Endodermal cell (in vitro differentiated cells): ENCODE measurements at places on chromosomes 2 and 18.

DNA sequence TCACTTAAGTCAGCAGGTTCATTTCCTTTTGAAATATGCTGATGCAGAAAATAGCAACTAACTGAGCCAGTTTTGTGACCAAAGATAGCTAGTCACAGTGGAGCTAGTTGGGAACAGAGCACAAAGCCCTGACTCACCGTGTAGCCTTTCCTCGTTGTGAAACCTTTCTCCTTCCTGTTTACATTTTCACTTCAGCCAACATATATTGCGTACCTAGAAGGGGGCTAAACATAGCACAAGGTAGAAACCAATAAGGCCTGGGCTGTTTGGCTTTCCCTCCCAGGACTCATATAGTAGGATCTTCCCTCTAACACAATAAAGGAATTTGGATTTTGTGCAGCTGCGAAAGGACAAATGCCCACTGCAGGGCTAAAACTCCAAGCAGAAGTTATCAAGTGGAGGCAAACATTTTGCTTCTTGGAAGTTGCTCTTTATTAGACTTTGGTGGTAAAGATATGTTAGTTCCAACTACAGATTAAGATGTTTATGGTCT lies 24.5 kb upstream of the LPIN2 start:
- no peaks in the 10 kb centered on the region for H3K36me3 ChIP-seq
- H3K4me1 ChIP-seq = peaks cover 5% of the 10 kb centered on the region
- no peaks in the 10 kb centered on the region for H3K27me3 ChIP-seq
- peak; percentile 18 for DNase-seq

GRCh38 chr2:240154606-240155005 lies 14.1 kb upstream of the OTOS start:
- H3K4me3 ChIP-seq = no peak overlapping the region
- no peaks in the 10 kb centered on the region for H3K36me3 ChIP-seq
- peak overlapping the region; percentile 32 for H3K27ac ChIP-seq
- H3K27me3 ChIP-seq = peaks cover 10% of the 10 kb centered on the region
- DNase-seq = no peak

GRCh38 chr2:121665504-121665903 lies 16.2 kb upstream of the CLASP1 start:
- H3K4me1 ChIP-seq = no peaks in the 10 kb centered on the region
- no peak overlapping the region for H3K4me3 ChIP-seq
- no peak overlapping the region for H3K27ac ChIP-seq
- no peaks in the 10 kb centered on the region for H3K27me3 ChIP-seq
- no peaks in the 10 kb centered on the region for H3K36me3 ChIP-seq
- no peak for DNase-seq

DNA sequence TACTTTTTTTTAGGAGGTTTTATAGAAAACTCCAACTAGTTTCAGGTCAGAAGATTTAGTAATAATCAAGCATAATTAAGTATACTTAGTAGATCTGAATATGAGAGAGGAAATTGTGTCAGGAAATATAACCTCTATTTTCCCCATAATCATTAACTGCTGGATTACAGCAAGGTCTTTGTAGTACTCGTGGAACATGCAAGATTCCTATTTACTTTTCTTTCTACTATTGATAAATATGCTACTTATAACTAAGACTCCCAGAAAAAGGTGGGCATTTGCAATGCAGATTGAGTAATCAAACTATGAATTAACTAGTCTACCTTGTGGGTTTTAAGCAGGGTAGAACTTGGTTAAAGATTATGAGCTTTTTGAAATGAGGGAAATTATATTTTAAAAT lies 570.1 kb downstream of the LRP1B start:
- peaks cover 16% of the 10 kb centered on the region for H3K27me3 ChIP-seq
- no peak overlapping the region for H3K27ac ChIP-seq
- peaks cover 4% of the 10 kb centered on the region for H3K4me1 ChIP-seq
- no peak overlapping the region for H3K4me3 ChIP-seq

GRCh38 chr2:86556508-86556907 lies 6.7 kb downstream of the CHMP3 start:
- no peak for DNase-seq
- H3K4me1 ChIP-seq = no peaks in the 10 kb centered on the region
- peaks cover 23% of the 10 kb centered on the region for H3K36me3 ChIP-seq
- peak overlapping the region; percentile 30 for H3K4me3 ChIP-seq
- H3K27me3 ChIP-seq = no peaks in the 10 kb centered on the region

GRCh38 chr2:513981-514706 lies 163.1 kb downstream of the TMEM18 start:
- no peak overlapping the region for H3K27ac ChIP-seq
- H3K4me1 ChIP-seq = peaks cover 11% of the 10 kb centered on the region
- no peaks in the 10 kb centered on the region for H3K36me3 ChIP-seq
- DNase-seq = peak; percentile 60
- H3K27me3 ChIP-seq = no peaks in the 10 kb centered on the region
- H3K4me3 ChIP-seq = peak overlapping the region; percentile 53

- DNase-seq = no peak
- H3K4me1 ChIP-seq = no peaks in the 10 kb centered on the region
- H3K27ac ChIP-seq = no peak overlapping the region
- no peaks in the 10 kb centered on the region for H3K36me3 ChIP-seq
Observed at GRCh38 chr2:204470178-204470620, 75.1 kb upstream of the PARD3B start.

- H3K4me3 ChIP-seq = no peak overlapping the region
- H3K27me3 ChIP-seq = no peaks in the 10 kb centered on the region
- no peak overlapping the region for H3K27ac ChIP-seq
- DNase-seq = no peak
Observed at GRCh38 chr2:105509269-105510086, 110.6 kb upstream of the FHL2 start.

DNA sequence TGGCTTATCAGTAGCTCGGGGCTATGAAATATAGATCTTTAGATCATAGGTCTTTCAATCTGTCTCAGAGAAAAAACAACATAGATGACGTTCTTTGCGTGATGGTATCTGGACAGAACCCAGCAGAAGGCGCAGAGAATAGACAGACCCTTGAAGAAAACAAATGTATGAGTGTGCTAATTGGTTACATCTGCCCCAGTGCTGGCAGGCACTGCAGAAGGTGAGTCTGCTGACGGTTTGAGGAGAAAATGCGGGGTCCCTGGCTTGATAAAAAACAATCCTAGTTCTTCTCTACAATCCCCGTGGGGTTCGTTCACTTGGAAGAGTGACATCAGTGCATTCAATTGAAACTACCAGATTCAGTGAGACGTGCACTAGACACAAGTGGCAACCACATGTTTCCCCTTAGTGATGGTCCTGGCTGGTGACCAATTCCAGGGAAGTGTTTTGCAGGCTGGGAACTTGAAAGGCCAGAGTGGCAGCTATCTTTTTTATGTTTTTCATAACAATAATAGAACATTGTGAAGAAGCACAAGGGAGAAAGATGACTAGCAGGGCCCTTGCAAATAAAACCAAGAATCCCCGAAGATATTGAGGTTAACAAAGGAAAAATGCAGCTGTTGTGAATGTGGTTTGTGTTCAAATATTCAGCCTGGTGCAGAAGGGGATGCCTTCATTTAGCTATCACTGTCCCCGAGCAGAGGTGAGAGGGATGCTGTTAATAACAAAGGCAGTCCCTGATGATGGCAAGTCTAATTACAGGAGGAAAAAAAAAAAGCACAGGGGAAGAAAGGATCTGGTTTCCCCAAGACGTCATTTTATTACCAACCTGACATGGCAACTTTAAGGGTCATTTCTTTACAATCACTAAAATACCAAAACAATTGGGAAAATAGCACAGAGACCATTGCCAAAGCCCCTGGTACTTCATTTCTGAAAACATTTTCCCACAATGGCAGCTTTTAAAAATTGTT lies 337.6 kb upstream of the FIGN start:
- no peak for DNase-seq
- H3K4me3 ChIP-seq = no peak overlapping the region
- H3K36me3 ChIP-seq = no peaks in the 10 kb centered on the region
- no peaks in the 10 kb centered on the region for H3K27me3 ChIP-seq

DNA sequence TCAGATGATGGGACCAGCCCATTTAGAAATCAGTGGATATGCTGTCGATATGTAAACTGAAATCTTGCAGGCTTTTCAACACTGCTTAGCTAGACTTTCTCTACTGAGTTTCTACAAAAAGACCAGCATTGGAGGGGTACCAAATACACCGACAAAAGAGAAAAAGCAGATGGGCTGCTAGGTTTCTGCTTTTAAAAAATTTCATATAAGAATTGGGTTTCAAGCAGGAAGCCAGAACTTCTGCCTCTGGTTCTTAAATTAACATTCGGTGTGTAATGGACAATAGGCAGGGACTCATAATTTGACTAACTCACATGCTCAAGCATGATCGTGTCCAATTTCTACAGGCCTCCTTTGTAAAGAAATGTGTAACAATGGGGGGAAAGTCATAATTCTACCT lies 3.1 kb downstream of the ARL4C start:
- peak overlapping the region; percentile 19 for H3K27ac ChIP-seq
- DNase-seq = no peak
- no peaks in the 10 kb centered on the region for H3K4me1 ChIP-seq
- H3K4me3 ChIP-seq = peak overlapping the region; percentile 90

- H3K27me3 ChIP-seq = no peaks in the 10 kb centered on the region
- no peak for DNase-seq
- peaks cover 3% of the 10 kb centered on the region for H3K4me1 ChIP-seq
- peak overlapping the region; percentile 5 for H3K4me3 ChIP-seq
- H3K36me3 ChIP-seq = peaks cover 93% of the 10 kb centered on the region
Observed at GRCh38 chr18:58870130-58870529, 5.5 kb downstream of the ZNF532 start.

GRCh38 chr18:23735021-23735464 lies 45.8 kb downstream of the LAMA3 start:
- no peak for DNase-seq
- no peak overlapping the region for H3K4me3 ChIP-seq
- H3K36me3 ChIP-seq = no peaks in the 10 kb centered on the region
- no peak overlapping the region for H3K27ac ChIP-seq

GRCh38 chr18:67428805-67429204 lies 87.7 kb downstream of the DSEL start:
- DNase-seq = no peak
- H3K27me3 ChIP-seq = no peaks in the 10 kb centered on the region
- no peak overlapping the region for H3K27ac ChIP-seq
- no peak overlapping the region for H3K4me3 ChIP-seq
- H3K36me3 ChIP-seq = no peaks in the 10 kb centered on the region

DNA sequence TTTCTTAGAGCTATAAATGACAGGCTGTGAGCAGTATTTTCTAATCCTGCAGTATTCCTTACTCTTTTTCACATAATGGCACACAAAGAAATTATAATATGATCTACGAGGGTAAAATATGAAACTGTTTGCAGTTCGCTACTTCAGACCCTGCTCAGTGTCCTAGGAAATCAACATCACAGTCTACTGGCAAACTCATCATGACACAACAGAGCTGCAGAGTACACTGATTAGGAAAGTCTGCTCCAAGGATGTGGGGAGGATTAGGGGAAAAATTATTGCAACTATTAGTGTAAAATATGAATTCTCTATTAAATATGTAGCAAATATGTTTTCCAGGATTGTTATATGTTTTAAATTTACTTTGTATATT lies 149.2 kb upstream of the REG3G start:
- H3K4me3 ChIP-seq = no peak overlapping the region
- no peaks in the 10 kb centered on the region for H3K4me1 ChIP-seq
- H3K36me3 ChIP-seq = no peaks in the 10 kb centered on the region
- no peak overlapping the region for H3K27ac ChIP-seq
- no peak for DNase-seq
- no peaks in the 10 kb centered on the region for H3K27me3 ChIP-seq

DNA sequence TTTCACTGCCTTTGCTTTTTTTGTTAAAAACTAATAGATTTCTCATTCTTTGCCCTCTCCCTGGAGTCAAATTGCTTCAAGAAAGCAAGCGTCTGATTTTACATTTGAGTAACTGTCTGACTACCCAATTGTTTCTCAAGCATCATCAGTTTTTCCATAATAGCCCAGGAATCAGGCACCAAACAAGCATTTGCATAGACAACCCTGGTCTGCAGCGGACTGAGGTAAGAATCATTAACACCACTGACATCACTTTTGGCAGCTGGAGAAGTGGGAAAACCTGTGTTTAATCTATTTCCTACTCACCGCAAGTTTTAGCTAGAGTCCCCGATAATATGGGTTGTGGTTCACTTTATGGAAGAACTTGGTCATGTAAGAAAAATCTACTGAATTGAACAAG lies 55.7 kb downstream of the IRS1 start:
- DNase-seq = no peak
- H3K4me1 ChIP-seq = peaks cover 4% of the 10 kb centered on the region
- no peak overlapping the region for H3K4me3 ChIP-seq

DNA sequence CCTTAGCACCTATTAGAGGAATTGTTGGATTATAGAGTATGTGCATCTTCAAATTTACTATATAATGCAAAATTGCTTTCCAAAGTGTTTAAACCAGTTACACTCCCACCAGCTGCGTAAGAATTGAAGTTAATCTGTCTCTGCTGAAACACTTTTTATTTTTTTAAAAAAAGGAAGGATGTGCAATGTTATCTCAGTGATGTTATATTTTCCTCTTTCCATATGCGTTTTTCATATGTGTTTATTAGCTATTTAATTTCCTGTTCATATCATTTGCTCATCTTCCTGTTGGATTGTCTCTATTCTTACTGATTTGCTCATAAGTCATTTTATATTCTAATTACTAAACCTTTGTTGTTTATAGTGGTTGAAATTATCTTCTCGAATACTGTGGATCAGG lies 63.2 kb upstream of the RFX8 start:
- DNase-seq = no peak
- no peaks in the 10 kb centered on the region for H3K36me3 ChIP-seq
- no peak overlapping the region for H3K27ac ChIP-seq
- no peaks in the 10 kb centered on the region for H3K27me3 ChIP-seq

GRCh38 chr2:127585270-127585807 lies 49.9 kb downstream of the MYO7B start:
- no peak overlapping the region for H3K27ac ChIP-seq
- H3K36me3 ChIP-seq = no peaks in the 10 kb centered on the region
- no peak for DNase-seq
- no peaks in the 10 kb centered on the region for H3K4me1 ChIP-seq
- no peak overlapping the region for H3K4me3 ChIP-seq

GRCh38 chr2:111005821-111006220 lies 114.9 kb upstream of the BCL2L11 start:
- no peak overlapping the region for H3K4me3 ChIP-seq
- no peak overlapping the region for H3K27ac ChIP-seq
- no peak for DNase-seq
- H3K4me1 ChIP-seq = no peaks in the 10 kb centered on the region

DNA sequence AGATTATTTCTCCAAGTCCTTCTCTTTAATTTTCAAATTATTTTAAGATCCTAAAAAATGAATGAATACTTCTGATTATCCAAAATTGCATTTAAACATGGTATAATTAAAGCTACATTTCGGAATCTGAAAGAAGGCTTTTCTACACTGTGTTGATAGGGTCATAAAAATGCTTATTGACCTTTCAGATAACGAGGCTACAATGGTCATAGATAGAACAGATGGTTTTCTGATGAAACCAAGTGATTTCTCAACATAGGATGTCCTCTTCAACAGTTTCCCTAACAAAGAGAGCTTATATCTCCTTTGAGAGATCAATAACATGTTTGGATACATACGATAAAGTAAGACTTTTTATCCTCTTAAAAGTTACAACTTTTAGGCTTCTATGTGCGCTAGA lies 201.1 kb downstream of the PTH2R start:
- H3K4me3 ChIP-seq = no peak overlapping the region
- H3K4me1 ChIP-seq = no peaks in the 10 kb centered on the region
- H3K36me3 ChIP-seq = no peaks in the 10 kb centered on the region
- DNase-seq = no peak
- H3K27me3 ChIP-seq = no peaks in the 10 kb centered on the region

GRCh38 chr2:63056107-63057050 lies 5.7 kb downstream of the OTX1 start:
- no peak overlapping the region for H3K4me3 ChIP-seq
- no peaks in the 10 kb centered on the region for H3K4me1 ChIP-seq
- H3K27ac ChIP-seq = no peak overlapping the region
- peaks cover 99% of the 10 kb centered on the region for H3K27me3 ChIP-seq
- H3K36me3 ChIP-seq = no peaks in the 10 kb centered on the region
- peak; percentile 71 for DNase-seq
